ENCODE measurements at places on chromosomes 4 and X.
A peak's percentile ranks its signal among the peaks of the same experiment; 100 is the strongest.

- DNase-seq = no peak
Measured at GRCh38 chrX:21438792-21439191, 64.6 kb downstream of the CNKSR2 start.

GRCh38 chr4:73252001-73252400 is 6.6 kb downstream of the ANKRD17 start:
- DNase-seq = no peak

DNA sequence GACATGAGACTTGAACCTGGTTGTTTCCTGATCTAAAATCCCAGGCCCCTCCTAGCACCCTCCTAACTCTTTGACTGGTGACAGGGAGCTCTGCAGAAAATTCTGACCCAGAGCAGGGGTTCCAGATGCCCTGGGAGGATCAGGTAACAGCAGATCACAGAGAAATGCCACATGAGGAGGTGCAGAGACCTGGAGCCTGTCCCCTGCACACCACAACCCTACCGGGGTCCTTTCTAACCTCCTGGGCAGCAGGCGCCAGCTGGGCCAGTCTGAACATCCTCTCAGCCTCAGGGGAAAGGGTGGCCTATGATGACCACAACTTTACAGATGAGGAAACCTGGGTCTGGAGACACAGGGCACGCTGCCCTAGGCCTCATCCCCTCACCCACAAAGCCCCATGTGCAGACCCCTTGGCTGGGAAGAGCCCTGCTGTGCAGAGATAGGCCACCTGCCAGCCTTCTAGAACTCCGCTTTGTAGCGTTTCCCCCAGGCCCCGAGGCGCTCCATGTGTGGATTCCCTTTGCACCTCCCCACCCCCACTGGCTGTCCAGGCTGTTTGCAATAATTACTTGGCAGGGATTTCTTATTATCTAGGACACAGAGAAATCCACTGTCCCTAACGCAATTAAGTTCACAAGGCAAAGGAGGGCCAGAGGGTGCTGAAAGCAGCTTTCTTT is 36.5 kb downstream of the WDR1 start:
- no peak for DNase-seq

DNA sequence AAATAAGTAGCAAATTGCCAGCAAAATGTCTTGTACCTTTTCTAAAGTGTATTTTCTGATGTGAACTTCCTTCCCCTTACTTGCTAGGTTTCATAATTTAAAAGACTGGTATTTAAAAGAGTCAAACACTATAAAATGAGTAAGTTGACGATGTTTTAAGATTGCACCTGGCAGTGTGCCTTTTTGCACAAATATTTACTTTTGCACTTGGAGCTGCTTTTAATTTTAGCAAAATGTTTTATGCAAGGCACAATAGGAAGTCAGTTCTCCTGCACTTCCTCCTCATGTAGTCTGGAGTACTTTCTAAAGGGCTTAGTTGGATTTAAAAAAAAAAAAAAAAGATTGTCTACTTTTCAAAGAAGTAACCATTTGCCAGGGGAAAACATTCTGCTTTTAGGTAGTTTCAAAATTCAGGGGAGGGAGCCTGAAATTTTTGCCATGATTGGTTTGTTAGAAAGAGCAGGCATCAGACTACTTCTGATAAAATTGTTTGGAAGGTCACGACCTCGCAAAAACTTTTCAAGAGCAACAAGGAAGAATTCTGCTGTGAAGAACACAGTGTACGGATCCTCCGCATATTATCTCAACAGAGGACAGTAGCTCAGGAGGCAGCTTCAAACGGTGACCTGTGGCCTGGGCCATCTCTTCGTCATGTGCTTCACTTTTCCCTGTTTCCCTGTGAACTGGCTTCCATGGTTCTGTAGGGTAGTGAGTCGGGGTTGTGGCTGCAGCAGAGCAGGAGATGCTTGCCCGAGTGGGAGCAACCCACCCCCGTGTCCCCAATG is 66.1 kb downstream of the CDS1 start:
- DNase-seq = no peak

GRCh38 chr4:150211799-150212445 is 133.7 kb downstream of the DCLK2 start:
- no peak for DNase-seq

GRCh38 chr4:128283071-128283470 is 4.5 kb downstream of the PGRMC2 start:
- no peak for DNase-seq

- DNase-seq = no peak
Measured at GRCh38 chrX:12610079-12610478, 181.1 kb upstream of the PRPS2 start.

DNA sequence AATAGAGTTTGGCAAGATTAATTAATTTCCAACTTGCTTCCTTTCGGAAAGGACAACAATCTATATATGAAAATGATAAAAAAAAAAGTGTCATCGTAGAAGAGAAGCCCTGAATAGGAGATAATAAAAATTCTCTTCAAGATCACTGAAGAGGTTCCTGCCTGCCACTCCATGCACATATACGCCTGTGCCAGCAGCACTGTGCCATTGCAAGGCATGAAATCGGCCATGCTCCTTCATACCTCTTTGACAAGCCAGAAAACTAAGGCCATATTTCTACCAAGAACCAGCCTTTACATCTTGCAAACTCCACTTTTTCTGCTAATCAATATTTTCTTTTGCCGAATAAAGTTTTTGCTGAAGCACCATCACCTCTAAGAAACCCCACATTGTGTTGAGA is 365.5 kb downstream of the CXXC4 start:
- no peak for DNase-seq

DNA sequence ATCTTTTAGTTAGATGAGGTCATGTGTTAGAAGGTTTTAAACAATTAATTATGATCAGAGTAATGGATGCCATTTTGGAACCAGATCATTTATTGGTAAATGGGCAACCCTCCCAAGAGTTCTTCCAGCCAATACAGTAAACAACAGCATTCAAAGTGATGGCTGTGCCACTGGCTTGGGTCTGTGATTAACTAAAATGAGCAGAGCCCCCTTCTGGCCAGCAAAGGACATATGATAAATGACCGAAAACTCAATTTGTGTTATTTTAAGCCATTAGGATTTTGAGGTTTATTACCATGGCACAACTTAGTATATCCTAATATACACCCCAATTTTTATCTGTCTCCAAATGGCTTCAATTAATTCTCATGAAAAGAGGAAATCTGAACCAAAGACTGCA is 90.8 kb upstream of the NPFFR2 start:
- DNase-seq = peak; percentile 39

DNA sequence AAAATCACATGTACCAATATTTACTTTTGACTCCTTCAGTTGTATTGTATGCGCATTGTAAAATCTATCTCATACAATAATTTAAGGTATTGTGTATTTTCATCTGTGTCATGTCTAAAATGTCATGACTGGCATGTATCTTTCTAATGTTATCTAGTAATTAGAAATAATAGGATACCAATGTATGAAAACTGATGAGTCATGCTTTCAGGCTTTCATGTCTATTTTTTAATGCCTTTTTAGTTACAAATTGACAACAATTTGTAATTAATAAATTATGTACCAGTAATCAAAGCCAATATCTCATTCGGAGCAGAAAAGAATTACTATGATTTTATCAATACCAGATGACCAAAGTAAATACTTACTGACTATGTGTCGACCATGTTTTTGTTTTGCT is 107.7 kb downstream of the GALNTL6 start:
- DNase-seq = no peak

- peak; percentile 68 for DNase-seq
Measured at GRCh38 chr4:95165926-95166524, 382.7 kb downstream of the UNC5C start.

DNA sequence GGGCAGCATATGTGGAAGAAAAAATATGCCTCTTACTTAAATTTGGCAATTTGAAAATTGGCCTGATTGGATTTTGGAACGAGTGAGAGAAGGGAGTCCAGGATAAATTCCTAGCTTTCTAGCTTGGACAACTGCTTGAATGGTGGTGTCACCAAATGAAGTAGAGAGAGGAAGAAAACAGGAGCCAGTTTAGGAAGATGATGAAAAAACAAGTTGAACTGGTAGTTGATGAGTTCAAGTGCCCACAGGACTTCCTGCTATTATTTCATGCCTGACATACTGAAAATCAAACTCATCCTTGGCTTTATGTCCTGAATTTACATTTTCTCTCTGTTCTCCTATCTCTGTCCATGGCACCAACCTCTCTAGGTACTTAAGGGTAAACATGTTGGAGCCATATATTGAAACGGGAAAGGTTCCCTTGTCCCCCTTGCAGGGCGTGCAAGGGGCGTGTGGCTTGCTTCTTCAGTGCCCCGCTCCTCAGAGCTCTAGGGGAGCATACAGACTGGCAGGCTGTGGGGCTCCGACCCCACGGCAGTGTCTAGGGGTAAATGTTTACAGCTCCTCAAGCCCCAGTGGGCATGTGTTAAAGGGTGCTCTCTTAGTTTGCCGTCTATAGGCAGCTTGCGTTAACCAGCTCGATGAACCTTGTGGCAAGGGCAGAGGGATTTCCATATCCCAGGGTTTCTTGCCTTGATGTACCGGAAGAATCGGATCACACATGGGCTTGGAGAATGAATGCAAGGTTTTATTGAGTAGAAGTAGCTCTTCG is 250.7 kb upstream of the PGRMC2 start:
- DNase-seq = no peak

GRCh38 chr4:182765987-182766856 is 151.0 kb downstream of the DCTD start:
- no peak for DNase-seq

DNA sequence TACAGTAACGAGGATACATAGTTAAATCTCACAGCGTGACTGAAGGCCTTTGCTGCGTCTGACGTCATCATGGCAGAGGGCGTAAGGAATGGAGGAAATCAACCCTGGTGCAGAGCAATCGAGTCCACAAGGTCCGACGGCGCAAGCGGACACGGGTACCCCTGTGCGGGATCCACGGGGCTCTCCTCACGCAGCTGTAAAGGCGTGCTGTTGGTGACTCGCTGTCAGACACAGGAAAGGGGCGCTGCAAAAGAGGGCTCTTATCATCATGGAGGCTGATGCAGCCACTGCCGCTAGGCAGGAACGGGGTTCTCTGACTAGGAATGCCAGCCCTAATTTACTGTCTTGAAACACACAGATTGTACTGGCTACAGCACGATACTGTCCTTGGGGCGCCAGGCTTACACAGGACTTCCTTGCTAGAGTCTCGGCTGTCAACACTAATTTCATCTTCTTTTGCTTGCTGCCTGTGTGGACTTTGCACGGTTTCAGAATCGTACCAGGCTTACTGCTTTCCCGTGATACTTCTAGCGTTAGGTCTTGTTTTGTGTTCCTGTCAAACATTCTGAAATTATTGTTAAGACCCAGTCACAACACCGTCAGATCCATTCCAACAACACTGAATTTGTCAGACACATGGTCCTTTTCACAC is 13.6 kb downstream of the RNF212 start:
- no peak for DNase-seq

GRCh38 chr4:102598762-102599374 is 97.7 kb downstream of the NFKB1 start:
- no peak for DNase-seq

GRCh38 chrX:118904664-118905063 is 69.8 kb upstream of the LONRF3 start:
- no peak for DNase-seq

- no peak for DNase-seq
Measured at GRCh38 chr4:136967069-136967468, 565.2 kb downstream of the PCDH18 start.

Measured in NCI-H526 (cell line).